ENCODE measurements at places on chromosomes 3 and 15.
A peak's percentile ranks its signal among the peaks of the same experiment; 100 is the strongest.

- DNase-seq = no peak
Measured at GRCh38 chr3:122247825-122248185, 64.3 kb downstream of the CASR start.

DNA sequence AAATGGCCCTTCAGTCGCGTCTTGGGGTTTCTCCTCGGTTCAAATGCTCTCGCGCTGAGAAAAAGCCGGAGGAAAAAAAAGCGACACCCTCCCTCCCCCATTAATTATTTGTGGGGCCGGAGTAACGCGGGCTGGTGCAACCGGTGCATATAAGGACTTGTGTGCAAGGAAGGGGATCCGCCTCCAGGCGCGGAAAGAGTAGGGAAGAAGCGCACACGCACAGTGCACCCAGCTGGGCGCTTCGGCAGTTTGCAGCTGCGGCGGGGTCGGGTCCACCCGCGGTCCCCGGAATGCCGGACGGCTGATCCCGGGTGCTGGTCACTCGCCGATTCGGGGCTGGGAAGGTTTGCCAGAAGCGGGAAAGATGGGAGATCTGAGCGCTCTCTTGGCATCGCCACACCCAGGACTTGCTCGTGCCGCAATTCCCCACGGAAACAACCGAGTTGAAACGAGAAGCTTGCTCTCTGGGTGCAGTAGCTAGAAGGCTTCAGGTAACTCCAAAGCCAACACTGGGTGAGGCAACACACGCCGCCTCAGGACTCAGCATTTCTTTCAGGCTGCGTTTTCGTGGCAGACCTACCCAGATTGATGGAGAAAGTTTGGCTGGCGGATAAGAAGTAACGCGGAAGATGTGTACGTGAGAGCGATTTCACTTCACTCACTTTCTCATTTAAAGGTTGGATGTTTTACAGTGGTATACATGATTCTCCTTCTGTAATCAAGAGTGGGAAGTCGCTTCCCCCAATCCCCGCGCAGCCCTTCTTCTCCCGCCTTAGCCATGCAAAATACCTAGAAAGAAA is 720 bp upstream of the TNIK start:
- peak; percentile 75 for DNase-seq

DNA sequence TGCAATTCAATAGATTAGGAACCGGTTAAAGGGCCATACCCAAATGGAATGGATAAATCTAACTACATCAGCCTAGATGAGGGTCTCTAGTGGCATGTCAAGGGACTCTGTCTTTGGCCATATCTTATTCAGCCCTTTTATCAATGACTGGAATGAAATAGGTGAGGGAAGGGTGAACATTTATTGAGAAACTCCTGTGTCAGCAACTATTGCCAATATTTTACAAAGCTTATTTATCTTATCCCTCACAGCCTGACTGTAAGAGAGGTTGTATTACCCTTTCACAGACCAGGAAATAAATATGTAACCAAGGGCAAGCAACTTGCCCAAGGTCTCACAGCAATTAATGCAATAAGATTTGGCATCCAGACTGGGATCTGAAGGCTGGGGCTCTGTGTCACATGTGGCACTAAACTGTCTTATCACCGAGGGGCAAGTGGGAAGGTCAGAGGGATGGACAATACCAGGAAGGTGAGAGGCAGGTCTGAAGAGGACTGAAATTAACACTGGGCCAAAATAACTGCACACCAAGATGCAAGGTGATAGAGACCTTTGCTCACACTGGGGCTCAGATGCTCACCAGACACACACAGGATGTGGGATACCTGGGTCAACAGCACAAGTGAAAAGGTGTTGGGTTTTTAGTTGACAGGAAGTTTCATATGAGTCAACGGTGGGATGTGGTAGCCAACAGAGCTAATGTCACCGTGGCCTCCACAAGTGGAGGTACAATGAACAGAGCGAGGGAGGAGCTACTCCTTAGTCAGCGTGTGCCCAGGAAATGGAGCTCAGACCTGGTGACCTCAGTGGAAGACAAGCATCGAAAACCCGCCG is 261.3 kb downstream of the RPLP1 start:
- DNase-seq = no peak

DNA sequence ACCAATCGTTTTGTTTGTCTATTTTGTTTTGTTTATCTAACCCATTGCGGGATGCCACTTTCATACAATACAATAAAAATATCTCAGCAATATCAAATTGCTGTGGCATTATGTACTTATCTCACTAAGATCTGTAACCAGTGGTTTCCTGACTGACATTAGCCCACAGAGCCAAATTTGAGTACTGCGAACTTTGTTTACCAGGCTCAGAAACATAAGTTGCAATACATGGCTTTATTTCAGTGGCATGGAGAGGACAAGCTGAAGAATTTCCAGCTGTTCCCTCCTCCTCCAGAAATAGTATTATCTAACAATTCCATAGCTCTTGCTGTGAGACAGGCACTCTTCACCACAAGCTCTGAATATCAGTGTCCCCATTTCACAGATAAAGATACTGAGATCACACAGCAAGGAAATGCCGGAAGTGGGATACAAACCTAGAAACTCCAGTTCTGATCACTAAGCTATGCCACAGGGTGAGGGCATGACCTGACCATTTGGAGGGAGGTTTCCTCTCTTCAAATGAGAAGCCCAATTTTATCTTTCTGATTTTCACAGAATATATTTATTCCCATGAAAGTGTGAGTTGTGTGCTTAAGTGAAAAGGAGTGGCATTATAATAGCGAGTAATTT is 469.9 kb upstream of the CBLB start:
- DNase-seq = no peak

- DNase-seq = no peak
Measured at GRCh38 chr3:124748560-124749198, 18.4 kb downstream of the UMPS start.

DNA sequence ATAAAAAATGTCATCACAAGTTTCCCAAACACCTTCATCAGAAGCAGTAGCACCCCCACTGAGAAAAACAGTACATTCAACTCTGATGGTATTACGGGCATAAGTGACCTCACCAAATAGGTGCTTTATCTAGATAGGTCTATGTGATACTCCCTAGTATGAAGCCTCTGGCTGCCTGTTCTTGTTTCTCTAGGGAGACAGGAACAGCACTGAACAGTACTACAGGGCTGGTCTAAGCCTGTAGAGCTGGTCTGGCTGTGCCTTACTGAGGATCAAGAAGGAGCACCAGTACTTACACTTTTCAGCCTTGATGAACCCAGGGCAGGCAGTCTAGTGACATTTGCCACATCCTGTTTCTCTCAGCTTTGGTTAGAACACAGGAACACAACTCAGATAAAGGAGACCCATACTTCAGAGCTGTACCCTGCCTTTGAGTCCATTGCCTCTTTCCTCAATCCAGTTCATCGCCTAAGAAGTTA is 35.9 kb downstream of the OXNAD1 start:
- no peak for DNase-seq

- no peak for DNase-seq
Measured at GRCh38 chr3:174777813-174778212, 81.3 kb upstream of the NAALADL2 start.

DNA sequence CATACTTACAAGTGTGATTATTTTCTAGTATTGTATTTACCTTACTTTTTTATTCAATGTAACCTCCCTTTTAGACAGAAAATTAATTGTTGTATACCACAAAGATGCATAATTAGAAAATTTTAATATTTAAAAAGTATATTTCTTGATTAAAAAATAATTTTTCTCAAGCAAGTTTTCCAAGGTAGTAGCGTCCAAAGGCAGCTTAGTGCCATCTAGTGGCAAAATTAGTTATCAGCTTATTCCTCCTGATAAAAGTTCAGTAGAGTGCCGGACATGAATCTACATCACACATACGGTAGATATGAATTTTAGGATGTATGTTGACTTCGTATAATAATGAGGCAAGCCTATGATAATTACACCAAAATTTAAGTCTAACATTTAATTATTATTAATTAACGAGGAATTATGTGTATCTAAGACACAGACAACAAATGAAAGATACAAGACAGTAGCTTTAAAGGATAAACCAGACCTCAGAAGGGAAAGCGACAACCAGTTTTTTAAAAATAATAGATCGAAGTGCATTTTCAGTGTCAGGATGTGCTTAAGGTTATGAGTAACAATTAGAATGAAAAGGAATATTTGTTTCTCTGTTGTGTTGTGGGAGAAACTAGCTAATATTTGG is 405.9 kb downstream of the ROBO1 start:
- no peak for DNase-seq

- no peak for DNase-seq
Measured at GRCh38 chr3:73485877-73486330, 138.8 kb downstream of the PDZRN3 start.

DNA sequence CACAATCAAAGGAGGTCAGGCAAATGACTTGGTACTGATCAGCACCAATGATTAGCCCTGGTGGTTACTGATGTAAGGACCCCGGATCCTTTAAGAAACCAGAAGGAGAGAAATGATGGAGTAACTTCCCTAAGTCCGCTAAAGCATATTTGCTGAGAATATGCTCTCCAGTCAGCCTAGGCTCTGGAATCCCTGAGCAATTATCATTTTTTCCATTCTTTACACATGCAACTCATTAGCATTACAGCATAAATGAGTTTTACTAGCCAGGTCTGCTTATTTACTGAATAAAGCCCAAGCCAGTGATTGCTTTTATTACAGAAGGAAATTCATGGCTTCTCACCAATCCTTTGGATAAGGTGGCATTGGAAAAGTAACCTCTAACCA is 139.2 kb upstream of the WNT5A start:
- no peak for DNase-seq

GRCh38 chr3:160130071-160130470 is 95.2 kb upstream of the C3orf80 start:
- DNase-seq = no peak

DNA sequence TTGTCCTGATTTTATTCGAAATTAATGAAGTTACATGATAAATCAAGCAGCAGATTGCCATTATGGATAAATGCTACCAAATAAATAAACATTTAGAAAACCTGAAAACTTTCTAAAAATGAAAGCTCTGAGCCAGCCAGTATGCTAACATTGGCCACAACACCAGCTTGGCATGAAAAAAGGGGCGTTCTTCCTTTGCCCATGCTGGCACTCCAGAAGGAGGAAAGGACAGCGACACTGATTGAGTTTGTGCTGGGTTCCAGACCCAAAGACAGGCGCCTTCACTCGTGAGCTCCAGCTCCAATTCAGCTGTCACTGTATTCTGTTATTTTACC is 5.1 kb downstream of the STIMATE start:
- DNase-seq = no peak

GRCh38 chr3:102378216-102378615 is 56.6 kb upstream of the ZPLD1 start:
- DNase-seq = no peak

GRCh38 chr15:27249046-27249759 is 278.2 kb downstream of the GABRG3 start:
- no peak for DNase-seq

DNA sequence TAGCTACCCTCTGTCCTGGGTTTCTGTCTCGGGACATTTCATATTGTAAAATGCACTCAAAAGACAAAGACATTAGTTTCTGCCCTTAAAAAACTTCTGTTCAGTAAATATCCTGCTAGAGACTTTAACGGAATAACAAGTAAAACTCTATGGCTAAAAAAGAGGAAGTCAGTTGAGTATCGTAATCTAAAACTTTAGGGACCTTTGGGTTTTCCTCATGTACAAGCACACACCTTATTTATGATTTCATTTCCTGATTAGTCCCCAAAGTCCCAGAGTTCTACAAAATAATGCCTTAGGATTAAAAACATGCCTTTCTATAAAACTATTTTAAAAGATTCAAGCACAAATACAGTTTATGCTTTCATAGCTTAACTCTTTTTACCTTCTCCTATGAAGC is 585.9 kb downstream of the UNC13C start:
- no peak for DNase-seq

GRCh38 chr15:95410757-95411156 is 919.7 kb upstream of the NR2F2 start:
- no peak for DNase-seq

Data from H1 (cell line).